DMS 273 treated with DMSO at 0.1 percent for 48 hours (cell line): ENCODE measurements at places on chromosomes 3 and 15.

GRCh38 chr15:97501291-97501690 lies 459.2 kb upstream of the ARRDC4 start:
- DNase-seq, result no peak

DNA sequence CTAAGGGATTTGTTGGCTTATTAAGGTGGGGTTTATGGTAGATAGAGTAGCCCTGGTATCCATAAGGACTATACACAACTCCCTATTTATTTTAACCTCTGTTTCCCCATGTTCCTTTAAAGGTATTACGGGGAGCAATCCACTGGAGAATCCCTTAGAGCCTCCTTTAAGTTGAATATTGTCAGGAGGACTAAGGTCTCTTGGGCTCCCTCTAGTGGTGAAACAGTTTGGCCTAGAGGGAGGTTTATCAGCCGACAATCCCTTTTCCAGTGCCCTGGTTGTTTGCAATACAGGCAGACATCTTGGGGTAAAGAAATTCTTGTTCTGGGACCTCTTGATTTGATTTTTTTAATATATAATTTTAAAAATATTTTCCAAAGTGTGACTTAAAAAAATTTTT lies 12.9 kb downstream of the OPA1 start:
- no peak for DNase-seq

DNA sequence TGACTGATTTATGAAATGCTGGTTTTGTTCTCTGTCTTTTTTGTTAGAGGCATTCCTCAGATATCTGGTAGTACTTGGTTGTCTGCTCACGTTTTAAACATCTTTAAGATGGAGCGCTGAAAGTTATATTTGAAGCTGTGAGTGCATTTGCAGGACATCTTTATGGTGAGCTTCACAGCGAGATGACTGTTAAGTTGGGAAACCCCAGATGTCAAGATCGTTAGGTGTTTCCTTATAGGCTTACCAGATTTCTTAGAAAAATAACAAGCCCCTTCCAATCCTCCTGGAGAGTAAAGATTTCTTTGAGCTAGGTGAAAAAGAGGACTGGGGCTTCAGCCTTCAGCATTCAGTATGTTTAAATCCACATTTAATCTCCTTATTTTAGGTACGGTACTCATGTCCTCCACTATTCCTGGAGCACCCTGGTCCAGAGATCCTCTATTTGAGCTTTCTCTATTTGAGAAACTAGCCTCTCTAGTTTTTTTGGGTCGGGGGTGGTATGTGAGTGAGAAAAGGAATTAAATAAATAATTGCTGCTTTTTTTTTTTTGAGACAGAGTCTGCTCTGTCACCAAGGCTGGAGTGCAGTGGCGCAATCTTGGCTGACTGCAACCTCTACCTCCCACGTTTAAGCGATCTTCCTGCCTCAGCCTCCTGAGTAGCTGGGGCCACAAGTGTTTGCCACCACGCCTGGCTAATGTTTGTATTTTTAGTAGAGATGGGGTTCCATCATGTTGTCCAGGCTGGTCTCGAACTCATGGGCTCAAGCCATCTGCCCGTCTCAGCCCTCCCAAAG lies 72.3 kb downstream of the ZNF609 start:
- no peak for DNase-seq

- DNase-seq, result no peak
Measured at GRCh38 chr15:52731732-52732470, 52.7 kb upstream of the ATOSA start.

DNA sequence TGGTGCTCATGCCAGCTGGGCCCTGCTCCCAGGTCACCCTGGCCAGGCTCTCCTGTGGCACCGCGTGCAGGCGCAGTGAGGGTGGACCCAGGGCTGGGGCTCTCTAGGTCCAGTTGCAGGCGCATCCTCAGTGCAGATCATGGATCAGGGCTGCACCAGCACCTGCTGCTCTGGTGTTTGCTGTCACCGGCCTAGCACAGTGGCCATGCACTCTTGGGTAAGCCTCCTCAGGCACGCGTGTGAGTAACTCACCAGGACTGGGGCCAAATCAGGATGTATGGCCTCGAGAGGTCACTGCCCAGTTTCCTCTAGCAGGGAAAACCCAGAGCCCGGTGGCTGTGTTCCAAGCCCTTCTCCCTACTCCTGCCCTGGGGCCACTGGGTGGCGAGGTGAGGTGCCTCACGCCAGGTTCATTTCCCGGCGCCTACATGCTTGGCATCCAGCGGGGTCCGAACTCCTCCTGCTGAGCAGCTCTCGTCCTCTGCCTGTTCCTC lies 45.5 kb upstream of the SLC41A3 start:
- DNase-seq, result no peak

DNA sequence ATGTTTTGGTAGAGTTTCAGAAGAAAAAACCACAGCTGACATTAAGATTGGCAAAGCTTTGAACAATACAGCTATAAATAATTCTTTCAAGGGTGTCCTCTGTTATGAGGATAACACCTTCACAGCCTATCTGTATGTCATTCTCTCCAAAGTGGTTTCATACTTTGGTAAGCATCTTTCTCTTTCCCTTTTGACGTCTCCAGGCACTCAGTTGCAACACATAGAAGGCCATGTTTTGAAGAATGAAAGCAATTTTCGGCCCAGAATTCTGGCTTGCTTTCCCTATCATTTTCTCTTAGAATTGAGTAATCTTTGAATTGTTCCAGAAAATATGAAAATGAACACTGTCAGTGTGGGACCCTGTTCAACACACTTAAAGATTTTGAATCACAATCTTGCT lies 200.0 kb upstream of the CBLB start:
- DNase-seq, result no peak

- DNase-seq, result no peak
Measured at GRCh38 chr3:38054499-38055001, 15.5 kb downstream of the DLEC1 start.

DNA sequence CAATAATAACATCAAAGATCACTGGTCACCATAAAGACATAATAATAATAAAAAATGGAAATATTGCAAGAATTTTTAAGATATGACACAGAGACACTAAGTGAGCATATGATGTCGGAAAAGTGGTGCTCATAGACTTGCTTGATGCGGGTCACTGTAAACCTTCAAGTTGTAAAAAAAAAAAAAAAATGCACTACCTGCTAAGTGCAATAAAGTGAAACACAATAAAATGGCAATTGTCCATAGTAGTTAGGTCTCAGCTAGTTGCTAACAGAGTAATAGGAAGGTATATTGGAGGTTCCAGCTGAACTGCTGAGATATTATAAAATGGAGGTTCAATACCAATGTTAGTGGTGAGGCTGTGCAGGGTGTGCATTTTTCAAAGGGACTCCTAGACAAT lies 146.6 kb upstream of the MRPS22 start:
- DNase-seq, result no peak

DNA sequence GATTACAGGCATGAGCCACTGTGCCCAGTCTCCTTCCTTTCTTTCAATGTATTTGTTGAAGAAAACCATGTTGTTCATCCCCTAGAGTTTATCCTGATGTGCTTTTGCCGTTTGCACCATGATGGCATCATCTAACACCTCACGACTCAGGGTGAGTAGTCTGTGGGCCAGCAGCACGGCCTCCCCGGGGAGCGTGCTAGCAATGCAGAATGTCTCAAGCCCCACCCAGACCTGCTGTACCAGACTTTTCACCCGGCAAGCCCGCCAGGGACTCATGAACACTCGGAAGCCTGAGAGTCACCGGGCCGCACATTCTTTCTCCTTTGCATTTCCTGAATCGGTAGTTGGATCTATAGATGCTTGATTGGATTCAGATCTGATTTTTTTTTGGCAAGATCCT lies 64.6 kb downstream of the RPN1 start:
- DNase-seq, result no peak

DNA sequence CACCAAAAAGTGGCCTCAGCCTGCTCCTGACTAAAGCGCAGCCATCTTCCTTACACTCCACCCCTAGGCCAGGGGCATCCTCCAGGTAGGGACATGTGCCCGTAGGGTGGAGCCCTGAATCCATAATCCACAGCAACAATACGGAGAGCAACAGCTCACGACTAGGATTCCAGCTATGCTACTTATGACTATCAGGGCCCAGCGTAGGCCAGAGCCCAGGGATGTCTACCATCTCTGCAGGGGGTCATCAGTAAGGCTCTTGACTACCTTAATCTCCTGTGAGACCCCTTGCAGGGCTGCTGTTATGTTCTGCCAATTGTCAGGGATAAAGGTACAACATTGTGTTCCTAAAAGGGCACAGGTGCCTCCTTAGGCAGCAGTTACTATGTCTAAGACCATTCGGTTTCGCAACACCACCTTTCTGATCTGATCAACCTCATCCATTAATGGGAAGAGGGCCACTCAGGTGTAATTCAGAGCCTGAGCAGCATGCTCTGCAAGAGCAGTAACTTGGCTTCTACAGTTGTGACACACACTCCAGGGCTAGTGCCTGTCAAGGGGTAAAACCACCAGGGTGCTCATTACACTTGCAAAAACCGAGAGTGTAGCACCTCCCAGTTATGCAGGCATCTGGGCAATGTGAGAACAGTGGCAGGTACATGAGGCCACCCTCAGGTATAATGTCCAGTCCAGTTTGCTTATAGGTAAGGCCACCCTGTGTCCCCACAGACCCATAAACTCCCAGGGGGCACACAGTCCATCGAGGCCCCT lies 11.0 kb downstream of the CCRL2 start:
- no peak for DNase-seq

GRCh38 chr3:10010421-10010877 lies 15.8 kb upstream of the FANCD2 start:
- no peak for DNase-seq

- DNase-seq, result no peak
Measured at GRCh38 chr3:72182206-72182605, 397.3 kb upstream of the PROK2 start.

GRCh38 chr3:125381743-125382142 lies 6.6 kb upstream of the ZNF148 start:
- no peak for DNase-seq
